Pons (tissue), 1 donor: ENCODE measurements at places on chromosomes 5 and 9.

- no peak for DNase-seq
These were observed 231.2 kb downstream of the CHSY3 start for GRCh38 chr5:130135506-130135905.

DNA sequence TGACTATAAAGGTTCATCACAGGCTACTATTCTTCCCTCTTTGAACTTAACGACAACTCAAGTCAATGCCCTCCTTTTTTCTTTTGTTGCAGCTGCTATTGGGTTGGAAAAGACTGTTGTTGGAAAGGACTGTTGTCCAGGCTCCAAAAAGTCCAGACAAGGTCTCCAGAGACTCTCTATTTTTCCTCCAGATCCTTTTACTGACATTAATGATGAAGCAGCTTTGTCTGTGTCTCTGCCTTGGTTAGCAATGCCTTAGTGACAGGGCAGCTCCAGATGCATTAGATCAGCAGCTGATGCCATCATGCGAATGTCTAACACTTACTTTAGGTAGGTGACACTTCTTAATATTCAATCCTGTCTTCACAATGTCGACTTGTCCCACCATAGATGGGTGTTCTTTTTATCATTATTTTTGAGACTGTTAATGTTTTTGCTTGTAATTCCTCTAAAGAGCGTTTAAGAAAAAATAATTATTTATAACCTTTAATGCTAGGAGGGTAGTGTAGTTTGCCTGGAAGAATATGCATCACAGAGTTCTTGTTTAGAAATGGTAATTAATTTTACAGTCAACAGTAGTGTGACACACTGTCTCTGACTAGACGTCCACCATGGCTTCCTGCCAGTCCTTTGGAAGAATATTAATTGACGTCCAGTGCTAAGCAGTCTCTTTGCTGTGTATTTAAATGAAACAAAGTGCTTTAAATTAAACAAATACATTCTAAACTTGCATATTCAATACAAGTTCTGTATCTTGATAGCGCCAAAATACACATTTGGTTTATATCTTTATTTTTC lies 492.2 kb downstream of the NR2F1-AS1 start:
- DNase-seq: peak; percentile 35

DNA sequence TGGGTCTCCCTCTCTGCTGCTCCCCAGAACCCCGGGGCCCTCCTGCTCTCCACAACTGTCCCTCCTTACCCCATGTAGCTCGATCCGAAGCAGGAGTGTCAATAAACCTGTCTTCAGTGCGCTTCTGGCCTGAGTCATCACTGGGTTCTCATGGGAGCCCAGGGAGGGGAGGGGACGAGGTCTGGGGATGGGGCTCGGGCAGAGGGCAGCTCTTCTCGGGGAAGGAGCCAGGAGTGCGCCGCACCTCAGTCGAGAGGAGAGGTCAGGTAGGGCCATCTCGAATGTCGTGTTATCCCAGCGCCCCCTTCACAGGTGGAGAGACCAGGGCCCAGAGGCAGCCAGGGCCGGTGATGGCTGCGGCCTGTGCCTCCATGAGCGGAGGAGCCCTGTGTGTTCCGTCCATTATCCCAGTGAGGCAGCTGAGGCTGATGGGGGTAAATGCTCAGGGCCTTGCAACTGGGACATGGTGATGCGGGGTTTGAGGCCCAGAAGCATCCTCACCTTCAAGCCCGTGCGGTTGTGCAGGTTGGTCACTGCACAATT lies 52.1 kb downstream of the LRSAM1 start:
- no peak for DNase-seq

- no peak for DNase-seq
These were observed 8.3 kb downstream of the NFIL3 start for GRCh38 chr9:91415290-91415689.

- no peak for DNase-seq
These were observed 62.8 kb downstream of the MAP1B start for GRCh38 chr5:72170101-72170500.

DNA sequence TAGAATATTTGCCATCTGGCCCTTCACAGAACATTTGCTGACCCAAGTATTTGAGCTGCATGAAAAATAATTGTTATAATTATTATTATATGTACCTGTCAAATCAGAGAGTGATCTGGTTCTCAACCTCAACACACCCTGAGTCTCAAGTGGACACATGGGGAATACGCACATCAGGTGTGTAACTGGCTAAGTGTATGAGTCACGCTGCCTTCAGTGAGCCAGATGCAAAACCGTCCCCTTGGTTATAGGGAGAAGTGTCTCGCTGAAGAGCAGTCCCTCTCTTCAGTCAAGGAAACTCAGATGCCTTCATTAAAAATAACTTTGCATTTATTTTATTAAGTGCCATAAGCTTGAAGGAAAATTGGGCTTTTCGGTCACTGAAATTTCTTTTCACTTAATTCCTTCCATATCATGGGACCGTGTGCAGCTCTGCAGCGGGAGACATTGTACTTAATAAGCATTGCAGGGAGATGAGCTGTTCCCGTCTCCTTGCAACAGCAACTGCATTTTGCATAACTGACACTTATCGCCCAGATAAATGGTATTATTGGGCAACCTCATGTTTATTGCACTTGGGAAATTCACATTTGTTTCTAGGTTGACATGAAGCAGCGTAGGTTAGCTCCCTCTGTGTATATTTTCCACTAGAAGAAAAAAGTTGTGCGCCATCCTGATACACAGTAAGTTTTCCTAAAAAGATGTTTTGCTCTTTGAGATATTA lies 512.3 kb upstream of the DAP start:
- DNase-seq: no peak
